ENCODE measurements at places on chromosomes 4 and X. TPM values are rescaled to one million over a fixed set of nuclear protein-coding genes. Genes with fewer than 3 reads are reported as not detected.

The SSX4B gene
- not detected for total RNA-seq

The CABS1 gene
- not detected for total RNA-seq

The SOX3 gene
- not detected for total RNA-seq

The RRH gene
- 0.16 TPM for total RNA-seq

The TCP11X2 gene
- not detected for total RNA-seq

The TMPRSS11D gene
- total RNA-seq: not detected

The UGT2B15 gene
- total RNA-seq: 0.26 TPM

The ZXDA gene
- 12.7 TPM for total RNA-seq

The IL1RAPL1 gene
- 21.3 TPM for total RNA-seq

The CCDC120 gene
- total RNA-seq: 2.7 TPM

The TMSB15A gene
- total RNA-seq: 28.0 TPM

The CT45A9 gene
- not detected for total RNA-seq

The DTHD1 gene
- not detected for total RNA-seq

The CHRDL1 gene
- 22.6 TPM for total RNA-seq

The FAM149A gene
- total RNA-seq: 17.4 TPM

The SMC1A gene
- 15.2 TPM for total RNA-seq

The USP26 gene
- not detected for total RNA-seq

The FRG2 gene
- total RNA-seq: not detected

The CWH43 gene
- total RNA-seq: 5.0 TPM

The SHISA3 gene
- 2.1 TPM for total RNA-seq

The CXCR3 gene
- total RNA-seq: not detected

The PFKFB1 gene
- total RNA-seq: 0.16 TPM

The MSX1 gene
- total RNA-seq: 4.7 TPM

The PPP4R3C gene
- total RNA-seq: not detected

The KCND1 gene
- 2.4 TPM for total RNA-seq

The GLOD5 gene
- not detected for total RNA-seq

The DUSP21 gene
- not detected for total RNA-seq

The HTR2C gene
- 3.4 TPM for total RNA-seq

The AKAP14 gene
- total RNA-seq: not detected

The CDKN2AIP gene
- 19.6 TPM for total RNA-seq

The PPP2R2C gene
- 3.0 TPM for total RNA-seq

The HPGD gene
- total RNA-seq: 148 TPM

The RASGEF1B gene
- 15.2 TPM for total RNA-seq

The SLIT2 gene
- total RNA-seq: 125 TPM

The OTUD6A gene
- total RNA-seq: not detected

The GYPE gene
- total RNA-seq: 2.3 TPM

The MAOA gene
- total RNA-seq: 50.6 TPM

The SCOC gene
- total RNA-seq: 73.0 TPM

The GTPBP6 gene
- total RNA-seq: 10.0 TPM

The F9 gene
- not detected for total RNA-seq

The NSD2 gene
- 60.5 TPM for total RNA-seq

The COL25A1 gene
- 16.4 TPM for total RNA-seq

The PTTG2 gene
- 2.1 TPM for total RNA-seq

The PNMA6A gene
- total RNA-seq: 1.7 TPM

The HDAC6 gene
- total RNA-seq: 63.8 TPM

The SSX2B gene
- not detected for total RNA-seq

The ZNF157 gene
- 0.53 TPM for total RNA-seq

The S100G gene
- not detected for total RNA-seq

All from urinary bladder (tissue), 4 donors.